ENCODE measurements at places on chromosomes 12 and 14.
A peak's percentile ranks its signal among the peaks of the same experiment; 100 is the strongest.

DNA sequence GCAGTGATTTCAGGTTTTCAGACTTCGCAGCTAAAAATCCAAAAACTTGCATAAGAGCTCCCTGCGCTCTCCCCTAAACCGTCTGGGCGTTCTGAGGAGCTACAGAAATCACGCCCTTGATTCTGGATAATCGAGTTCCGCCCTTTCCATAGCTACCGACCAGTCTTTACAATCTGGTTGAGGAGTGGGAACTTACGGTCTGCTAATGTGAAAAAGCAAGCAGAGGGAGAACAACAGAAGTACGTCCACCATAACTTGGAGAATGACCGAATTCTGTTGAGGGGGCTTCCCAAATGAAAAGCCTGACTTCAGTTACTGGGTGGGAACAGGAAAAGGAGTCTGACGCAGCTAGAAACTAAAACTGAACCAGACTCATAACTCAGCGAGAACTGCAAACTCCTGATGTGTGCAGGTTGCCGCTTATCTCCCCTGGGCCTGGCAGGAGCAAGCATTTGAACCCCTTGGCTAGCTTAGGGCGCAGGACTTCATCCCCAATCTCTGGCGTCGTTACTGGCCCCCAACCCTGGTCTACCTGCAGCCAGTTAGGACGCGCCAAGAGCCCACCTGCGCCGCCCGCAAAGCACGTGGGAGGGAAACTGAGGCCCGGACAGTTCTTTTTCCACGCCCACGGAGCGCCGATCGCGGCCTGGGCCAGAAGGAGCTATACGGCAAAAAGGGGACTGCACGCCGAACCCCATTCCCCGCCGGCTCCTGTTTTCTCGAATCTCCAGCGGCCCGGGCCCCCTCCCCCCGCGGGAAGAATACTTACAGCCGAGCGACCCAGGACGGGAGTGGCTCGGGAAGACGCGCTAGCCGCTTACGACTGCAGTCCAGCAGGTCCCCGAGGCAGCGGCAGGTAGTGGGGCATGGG is 838 bp downstream of the LRIG3 start:
- peak; percentile 53 for DNase-seq

DNA sequence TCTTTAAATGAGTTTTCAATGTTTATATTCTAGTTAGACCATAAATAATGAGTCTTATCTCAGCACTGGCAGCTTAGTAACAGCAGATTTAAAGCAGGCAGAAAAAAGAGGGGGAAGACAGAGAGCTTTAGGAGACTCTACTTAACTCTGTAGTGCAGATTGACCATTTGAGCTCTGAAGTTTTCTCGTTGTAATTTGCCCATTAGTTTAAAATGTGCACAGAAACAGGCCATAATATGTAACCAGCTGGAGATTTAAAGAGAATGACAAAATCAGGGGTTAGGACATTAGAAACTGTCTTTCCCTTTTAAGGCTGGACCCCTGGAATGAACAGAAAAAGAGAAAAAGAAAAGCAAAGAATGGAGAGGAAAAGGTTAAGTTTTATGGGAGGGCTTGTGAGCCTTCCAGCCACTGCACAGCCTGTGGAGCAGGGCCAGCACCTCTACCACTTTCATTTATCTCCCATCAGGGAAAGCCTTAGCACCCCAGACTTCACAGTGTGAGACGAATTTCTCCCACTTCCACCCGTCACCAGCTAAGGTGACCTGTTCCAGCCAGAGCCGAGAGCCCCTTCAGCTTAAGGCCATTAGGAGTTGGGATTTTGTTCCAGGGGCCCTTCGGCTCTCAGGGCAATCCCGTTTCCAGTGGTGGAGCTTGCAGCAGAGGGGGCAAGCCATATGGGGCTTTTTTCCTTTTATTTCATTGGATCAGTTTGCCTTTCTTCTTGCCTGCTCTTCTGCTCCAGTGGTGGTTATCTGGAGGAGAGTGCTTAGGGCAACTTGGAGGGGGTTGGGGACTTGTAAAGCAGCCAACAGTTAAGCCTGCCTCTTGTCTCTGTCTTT is 8.0 kb downstream of the IL22 start:
- no peak for DNase-seq

DNA sequence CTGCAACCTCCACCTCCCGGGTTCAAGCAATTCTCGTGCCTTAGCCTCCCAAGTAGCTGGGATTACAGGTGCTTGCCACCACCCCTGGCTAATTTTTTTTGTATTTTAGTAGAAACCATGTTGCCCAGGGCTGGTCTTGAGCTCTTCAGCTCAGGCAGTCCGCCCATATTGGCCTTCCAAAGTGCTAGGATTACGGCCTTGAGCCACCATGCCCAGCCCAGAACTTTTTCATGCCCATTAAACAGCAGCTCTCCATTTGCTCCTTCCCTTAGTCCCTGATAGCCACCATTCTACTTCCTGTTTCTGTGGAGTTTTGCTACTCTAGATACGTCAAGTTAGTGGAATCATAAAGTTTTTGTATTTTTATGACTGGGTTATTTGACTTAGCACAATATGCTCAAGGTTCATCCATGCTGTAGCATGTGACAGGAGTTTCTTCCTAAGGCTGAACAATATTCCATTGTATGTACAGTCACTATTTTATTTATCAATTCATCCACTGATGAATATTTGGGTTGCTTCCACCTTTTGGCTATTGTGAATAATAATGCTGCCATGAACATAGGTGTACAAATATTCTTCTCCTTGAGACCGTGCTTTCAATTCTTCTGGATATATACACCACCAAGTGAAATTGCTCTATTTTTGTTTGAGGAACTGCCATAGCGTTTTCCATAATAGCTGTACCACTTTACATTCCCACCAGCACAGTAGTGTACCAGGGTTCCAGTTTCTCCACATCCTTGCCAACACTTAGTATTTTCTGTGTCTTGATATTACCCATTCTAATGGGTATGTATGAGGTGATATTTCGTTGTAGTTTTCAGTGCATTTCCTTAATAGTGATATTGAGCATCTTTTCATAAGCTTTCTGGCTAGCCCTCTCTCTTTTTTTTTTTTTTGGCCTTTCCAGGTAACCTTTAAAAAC is 15.0 kb downstream of the ATF1 start:
- no peak for DNase-seq

- peak; percentile 31 for DNase-seq
Observed at GRCh38 chr12:51351913-51352532, 5.5 kb upstream of the CELA1 start.

DNA sequence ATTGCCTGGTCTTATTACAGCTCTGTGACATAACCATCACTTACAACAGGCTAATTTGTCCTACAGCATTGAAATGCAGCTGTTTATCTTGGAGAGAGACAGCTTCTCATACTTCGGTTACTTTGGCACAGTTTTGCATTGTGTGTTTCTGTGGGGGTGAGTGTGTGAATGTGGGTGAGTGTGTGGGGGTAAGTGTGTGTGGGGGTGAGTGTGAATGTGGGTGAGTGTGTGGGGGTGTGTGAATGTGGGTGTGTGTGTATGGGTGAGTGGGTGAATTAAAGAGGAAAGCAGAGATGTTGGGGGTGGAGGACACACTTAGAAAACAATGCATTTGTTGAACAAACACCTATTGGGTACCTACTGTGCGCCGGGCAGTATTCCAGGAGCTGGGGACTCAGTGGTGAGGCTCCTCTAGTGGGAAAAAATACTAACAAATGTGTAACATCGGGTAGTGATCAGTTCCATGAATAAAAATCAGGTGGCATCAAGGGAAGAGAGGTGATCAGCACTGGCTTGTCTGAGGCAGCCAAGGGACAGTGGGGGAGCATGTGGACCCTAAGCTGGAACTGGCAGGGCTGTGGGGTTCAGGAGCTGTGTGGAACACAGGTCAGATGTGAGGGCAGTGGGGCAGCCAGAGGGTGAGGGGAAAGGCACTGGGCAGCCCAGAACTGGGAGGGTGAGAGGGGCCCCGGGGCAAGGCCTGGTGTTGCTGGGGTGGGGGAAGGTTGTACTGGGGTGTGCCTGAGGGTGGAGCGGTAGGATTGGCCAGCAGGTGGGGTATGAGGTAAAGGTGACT is 44.1 kb upstream of the AMN start:
- DNase-seq: no peak

DNA sequence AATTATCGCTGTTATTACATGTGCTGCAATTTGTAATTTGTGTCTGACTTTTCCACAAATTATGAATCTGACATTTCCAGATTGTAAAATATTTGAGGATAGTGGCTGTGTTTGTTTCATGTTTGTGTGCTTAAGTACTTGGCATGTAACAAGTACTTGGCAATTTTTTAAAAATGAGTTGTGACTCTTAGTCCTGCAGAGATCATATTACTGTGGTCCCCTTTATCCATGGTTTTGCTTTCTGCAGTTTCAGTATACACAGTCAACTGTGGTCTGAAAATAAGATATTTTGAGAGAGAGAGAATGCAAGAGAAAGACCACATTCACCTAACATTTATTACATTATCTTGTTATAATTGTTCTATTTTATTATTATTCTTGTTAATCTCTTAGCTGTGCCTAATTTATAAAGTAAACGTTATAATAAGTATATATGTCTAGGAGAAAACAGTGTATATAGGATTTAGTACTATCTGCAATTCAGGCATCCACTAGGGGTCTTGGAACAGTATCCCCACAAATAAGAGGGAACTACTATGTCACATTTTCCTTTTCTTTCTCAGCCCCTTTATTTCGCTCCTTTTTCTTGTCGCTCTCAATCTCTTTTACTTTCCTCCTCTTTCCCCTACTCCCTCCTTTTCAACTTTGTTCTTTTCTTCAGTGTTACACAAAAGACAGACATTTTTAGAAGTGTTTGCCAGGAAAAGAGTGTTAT is 176.1 kb downstream of the FUT8 start:
- no peak for DNase-seq

DNA sequence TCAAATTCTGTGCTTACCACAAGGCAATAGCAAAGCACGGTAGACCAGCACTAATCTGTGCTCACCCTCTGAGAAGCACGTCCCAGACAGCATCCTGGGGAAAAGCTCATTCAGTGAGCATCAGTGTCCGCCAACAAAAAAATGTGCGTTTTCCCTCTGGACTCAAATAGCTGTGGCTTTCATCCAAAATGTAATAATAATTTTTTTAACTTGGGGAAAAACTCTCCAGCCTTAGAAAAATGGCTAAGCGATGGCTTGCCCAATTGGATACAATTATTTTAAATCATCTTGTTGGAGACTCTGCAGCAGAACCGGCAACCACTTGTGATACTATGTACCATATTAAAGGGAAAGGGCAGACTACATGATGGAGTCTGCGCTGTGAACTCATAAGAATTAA is 1.1 kb upstream of the KRT77 start:
- DNase-seq: no peak

- no peak for DNase-seq
Observed at GRCh38 chr12:104975587-104976343, 10.4 kb upstream of the NOPCHAP1 start.

DNA sequence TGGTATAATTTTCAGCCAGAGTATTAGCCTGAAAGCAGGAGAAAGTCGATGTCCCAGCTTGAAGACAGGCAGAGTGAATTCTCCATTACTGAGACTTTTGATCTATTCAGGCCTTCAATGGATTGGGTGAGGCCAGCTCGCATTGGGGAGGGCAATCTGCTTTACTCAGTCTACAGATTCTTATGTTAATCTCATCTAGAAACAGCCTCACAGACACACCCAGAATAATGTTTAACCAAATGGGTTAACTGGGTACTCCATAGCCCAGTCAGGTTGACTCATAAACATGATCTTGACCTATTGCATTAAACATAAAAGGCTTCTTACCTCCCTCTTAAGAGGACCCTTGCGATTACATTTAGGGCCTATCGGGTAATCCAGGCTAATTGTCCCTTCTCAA is 118.0 kb downstream of the KTN1 start:
- DNase-seq: no peak

Data from hypothalamus (tissue), 51 donors.